ENCODE measurements at places on chromosomes 12 and 14.

GRCh38 chr12:32115404-32116104 is 8.9 kb downstream of the BICD1 start:
- DNase-seq = no peak

GRCh38 chr12:120495186-120495730 is 655 bp upstream of the DYNLL1 start:
- no peak for DNase-seq

DNA sequence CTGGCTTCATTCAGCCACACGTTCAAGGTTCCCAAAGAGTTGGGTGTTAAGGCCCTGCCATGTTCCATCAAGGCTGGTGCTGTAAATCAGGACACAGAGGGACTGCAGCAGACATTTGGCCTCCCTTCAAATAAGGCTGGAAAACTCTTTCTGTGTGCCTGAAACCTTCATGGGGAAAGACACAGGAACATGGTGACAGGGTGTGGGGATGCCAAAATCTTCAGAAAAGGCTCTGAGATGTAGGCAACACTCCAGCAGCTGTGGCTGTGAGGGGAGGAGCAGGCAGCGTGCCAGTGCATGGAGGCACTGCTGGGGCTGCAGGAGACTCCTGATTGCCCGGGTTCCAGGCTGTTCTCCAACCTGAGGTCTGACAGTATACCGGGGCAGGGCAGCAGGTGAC is 15.0 kb downstream of the POMT2 start:
- DNase-seq = peak; percentile 69

DNA sequence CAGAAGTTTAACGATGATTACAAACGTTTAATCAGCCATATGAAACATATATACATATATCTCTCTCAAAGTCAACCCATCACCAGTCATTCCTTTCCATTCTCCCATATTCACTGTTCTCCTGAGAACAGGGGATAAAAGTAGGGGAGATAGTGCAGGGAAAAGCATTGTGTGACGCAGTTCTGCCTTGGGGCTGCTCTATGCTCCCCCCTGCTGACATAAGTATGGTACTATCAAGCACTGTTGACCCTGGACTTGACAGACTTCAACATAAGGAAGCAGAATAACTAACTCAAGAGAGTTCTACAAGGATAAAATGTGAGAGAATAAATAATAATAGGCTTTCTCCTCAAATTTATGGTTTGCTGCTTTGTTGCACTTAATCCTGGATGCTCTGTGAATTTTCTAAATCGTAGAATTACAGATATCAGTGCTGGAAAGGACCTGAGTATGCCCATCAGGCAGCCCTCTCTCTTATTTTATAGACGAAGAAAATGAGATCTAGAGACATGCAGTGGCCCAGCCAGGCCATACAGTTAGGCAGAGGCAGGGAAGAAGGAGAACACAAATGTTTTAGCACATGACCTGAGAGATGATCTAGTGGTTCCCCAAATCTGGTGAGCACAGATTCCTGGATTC is 87.2 kb downstream of the SCN8A start:
- DNase-seq = peak; percentile 22

DNA sequence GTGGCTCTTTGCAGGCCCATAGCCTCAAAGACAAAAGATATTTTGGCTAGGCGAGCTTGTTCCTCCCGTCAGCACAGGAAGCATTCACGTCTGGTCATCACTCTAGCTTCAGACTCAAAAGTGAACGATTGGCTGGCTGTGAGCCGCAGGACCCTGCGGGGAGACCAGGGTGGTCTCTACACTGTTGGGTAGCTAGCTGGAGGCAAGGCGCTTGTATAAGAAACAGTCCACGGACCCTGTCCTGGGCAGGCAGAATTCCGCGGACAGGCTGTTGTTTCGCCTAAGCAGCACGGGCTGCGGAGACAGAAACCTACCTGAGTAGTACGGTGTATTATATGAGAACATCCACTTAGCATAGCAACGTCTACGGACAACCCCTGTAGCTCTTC is 29.6 kb downstream of the WBP11 start:
- no peak for DNase-seq

- no peak for DNase-seq
Measured at GRCh38 chr14:63524537-63525155, 18.5 kb downstream of the PPP2R5E start.

GRCh38 chr12:11837216-11837934 is 187.9 kb downstream of the ETV6 start:
- DNase-seq = no peak

GRCh38 chr12:30508205-30508967 is 187.3 kb downstream of the IPO8 start:
- no peak for DNase-seq

- peak; percentile 64 for DNase-seq
Measured at GRCh38 chr12:121400332-121401139, 618 bp downstream of the RNF34 start.

- no peak for DNase-seq
Measured at GRCh38 chr14:27184427-27184826, 586.6 kb upstream of the NOVA1 start.

- DNase-seq = peak; percentile 94
Measured at GRCh38 chr12:89352492-89353187, at the start of gene DUSP6. TSS of gene DUSP6 (minus strand) at chr12:89352501. CDS start at chr12:89352039, 462 bp downstream.

DNA sequence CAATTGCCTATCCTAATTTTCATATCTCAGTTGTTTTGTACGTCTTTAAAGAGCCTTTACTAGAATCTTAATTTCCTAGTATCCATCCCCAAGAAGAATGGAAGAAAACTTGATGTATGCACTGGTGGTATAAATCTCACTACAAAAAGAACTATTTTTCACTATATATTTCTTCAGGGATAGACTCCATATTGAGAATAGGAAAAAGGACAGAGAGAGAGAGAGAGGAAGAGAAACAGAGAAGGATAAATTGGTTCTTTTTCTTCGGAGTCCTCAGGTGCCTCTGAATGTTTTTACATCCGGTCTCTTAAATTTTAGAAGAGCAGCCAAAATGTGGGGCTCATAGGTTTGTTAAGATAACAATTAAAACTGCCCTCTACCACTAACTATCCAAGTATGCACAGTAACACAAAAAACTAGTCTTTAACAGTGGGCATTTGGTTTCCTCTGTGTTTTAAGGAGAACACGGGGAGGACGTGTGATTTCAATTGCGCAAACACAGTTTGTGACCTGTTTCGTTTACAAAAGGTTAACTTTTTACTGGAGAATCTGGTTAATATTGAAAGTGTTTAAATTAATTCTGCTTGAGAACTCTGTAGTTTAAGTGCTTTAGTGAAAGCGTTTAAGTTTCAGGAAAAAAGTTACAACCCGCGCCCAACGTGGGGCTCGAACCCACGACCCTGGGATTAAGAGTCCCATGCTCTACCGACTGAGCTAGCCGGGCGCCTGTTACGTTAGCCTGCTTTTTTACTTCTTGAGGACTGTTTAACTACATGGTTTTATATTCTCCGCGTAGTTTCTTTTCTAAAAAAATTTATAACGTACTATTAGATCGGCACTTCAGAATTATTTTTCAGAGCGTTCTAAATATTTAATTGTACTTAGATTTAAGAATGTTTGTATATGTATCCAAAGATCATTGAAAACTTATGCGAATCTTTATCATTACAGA is 5.1 kb upstream of the PSMA3 start:
- DNase-seq = peak; percentile 85

- DNase-seq = no peak
Measured at GRCh38 chr14:96056509-96057422, 17.6 kb downstream of the C14orf132 start.

- DNase-seq = no peak
Measured at GRCh38 chr12:2642176-2642892, 152.4 kb upstream of the FKBP4 start.

- DNase-seq = no peak
Measured at GRCh38 chr12:3329361-3329760, 161.6 kb upstream of the PRMT8 start.

- no peak for DNase-seq
Measured at GRCh38 chr12:105658389-105658788, 327.9 kb downstream of the C12orf75 start.

DNA sequence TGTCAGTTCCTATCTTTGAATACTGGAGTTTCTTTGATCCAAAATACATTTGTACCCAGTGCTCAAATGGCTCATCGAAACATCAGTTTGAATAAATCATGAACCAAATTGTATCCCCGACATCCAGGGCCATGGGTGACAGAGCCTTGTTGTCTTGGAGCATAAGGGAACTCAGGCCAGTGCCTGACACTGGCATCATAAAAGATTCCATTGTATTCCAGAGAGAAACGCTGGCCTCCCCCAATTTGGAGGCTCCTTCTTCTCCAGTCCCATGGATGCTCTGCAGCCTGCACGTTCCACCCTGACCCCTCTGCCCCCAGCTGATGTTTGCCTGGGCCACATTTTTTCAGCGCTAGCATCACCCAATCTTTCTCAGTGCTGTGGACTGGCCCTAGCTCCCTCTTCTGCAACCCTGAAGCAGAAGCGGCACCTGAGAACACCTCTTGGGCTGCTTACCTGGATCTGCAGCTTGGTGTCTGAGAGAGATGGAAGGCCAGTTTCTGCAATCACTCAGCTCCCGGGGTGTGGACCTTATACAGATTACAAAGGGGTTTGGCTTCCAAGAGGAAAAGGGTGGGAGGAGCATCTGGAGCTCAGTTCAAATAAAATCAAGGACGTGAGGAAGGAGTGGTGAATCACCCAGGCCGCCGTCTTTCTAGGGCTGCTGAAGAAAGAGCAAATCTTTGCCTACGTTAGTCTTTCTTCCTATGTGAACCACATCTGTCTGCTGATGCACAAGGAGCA is at the start of gene RNASE1:
Gene RNASE1, minus strand, starts transcription at position 504 of the 744 bp plus-strand sequence. CDS start 776 bp downstream, outside the sequence.
- DNase-seq = peak; percentile 94

DNA sequence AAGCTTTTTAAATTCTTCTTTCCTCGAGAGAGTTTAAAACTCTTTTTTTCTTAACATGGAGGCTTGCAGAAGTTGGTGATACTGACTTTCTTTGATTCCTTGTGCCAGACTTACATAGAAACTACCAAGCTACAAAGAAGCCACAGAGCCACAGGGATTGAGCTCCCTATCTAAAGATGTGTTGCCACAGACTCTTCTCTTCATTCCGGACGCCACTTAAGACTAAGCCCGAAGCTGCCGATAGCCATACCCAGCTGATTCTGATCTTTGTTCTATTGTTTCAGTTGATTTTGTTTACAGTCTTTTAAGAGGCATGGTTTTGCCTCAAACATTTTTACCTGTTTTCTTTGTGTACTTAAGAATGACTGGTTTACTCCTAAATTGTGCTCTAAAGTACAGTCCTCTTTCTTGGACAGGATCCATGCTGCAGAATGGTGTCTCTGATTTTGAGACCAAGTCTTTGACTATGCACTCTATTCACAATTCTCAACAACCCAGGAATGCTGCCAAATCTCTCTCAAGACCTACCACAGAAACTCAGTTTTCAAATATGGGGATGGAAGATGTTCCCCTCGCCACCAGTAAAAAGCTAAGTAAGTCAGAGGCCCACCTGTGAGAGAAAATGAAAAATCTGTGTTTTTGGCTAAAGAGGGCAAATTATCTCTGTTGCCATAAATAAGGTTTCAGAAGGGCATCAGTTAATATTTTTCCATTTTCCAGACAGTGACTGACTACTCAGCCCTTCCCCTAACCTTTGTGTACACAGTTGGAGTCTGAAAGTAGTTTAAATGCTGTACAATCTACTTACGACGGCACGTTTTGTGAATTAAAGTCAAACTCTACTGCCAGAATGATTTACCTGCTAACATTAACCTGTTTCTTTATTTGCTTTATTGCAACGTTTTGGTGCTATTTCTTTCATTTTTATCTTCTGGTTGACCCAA is 42.1 kb upstream of the KCNH3 start:
- peak; percentile 3 for DNase-seq

DNA sequence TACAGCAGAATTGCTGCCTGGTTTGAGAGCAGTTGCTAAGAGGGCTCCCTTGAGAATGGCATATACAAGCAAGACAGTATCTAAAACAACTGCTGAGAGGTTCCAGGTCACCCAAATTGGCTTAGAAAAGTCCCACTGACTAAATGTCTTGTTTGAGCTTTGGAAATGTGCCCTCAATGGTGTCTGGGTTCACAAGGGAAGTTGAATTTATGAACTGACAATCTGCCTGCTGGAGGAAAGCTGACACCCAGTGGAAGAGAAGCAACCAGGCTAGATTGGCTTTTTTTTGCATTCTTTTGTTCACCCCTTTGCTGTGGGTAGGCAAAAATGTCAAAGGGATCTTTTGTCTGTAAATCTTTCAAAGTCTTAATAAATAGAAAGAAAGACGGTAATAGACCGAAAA is 44.6 kb upstream of the NPFF start:
- DNase-seq = peak; percentile 34
